ENCODE measurements at places on chromosomes 12 and 14. TPM values are rescaled to one million over a fixed set of nuclear protein-coding genes. Genes with fewer than 3 reads are reported as not detected.

Gene ERP27
- total RNA-seq: not detected

Gene ABCD2
- total RNA-seq: 0.20 TPM

Gene ZNF740
- 9.6 TPM for total RNA-seq

Gene TAS2R50
- 6.2 TPM for total RNA-seq

DNA sequence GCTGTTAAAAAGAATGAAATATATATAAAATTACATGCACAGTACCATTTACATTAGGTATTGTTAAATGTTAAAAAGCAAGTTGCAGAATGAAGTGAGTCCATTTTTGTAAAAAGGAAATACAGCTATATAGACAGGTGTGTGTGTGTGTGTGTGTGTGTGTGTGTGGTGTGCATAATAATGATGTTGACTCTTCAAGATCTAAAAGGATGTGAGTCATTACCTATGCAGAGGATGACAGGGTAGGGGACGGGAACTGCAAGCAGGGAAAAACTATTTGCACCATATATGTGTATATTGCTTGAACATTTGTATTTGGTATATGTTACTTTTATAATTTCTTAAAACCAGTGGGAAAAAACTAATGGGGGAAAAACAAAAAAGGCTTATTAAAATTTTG lies 3.1 kb downstream of the C14orf39 start:
- H3K27me3 ChIP-seq: peaks cover 13% of the 10 kb centered on the region
- H3K36me3 ChIP-seq: no peaks in the 10 kb centered on the region
- no peak for DNase-seq
- no peak overlapping the region for H3K4me3 ChIP-seq

DNA sequence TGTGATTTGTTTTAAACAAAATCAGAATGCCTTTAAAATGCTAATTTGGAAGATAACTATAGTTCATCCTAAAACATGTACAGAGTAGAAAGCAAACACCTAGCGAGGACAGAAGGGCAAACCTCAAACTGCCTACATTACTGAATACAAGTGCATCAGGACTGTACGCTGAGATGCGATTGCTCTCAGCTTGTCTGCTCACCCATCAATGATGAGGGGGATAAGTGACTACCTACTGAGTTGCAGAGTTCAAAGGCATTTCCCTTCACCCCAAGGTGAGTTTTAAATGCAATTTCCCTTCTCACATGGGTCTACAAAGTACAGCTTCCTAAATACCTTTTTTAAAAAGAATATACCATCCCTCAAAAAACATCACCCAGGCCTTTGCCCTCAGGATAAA lies 52.9 kb downstream of the PHLDA1 start:
- no peaks in the 10 kb centered on the region for H3K36me3 ChIP-seq
- H3K27me3 ChIP-seq: no peaks in the 10 kb centered on the region
- H3K4me1 ChIP-seq: peaks cover 51% of the 10 kb centered on the region
- no peak for DNase-seq
